SW480 (cell line): ENCODE measurements at places on chromosomes 6 and 20.

GRCh38 chr20:60203451-60203850, 245.2 kb downstream of the CDH26 start:
- peak; percentile 71 for DNase-seq

DNA sequence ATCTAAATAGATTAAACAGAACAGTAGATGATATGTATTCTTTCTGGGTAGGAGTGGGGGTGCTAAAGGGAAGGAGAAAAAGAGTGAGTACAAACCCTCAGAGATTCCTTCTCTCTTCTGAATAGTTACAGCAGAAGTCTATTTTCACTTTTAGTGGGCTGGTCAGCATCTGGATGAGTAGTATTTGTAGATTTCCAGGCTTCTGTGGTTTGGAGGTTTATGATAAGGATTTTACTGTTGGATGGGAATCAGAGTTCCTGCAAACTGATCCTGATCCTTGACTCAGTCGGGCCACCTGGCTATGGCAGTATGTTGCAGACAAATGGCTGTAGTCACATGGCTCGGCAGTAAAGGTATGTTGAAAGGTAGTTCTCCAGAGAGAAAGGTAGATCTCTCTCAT, 84.3 kb upstream of the IFNGR1 start:
- no peak for DNase-seq

- no peak for DNase-seq
Observed at GRCh38 chr20:61354901-61355495, 102.9 kb downstream of the CDH4 start.

- no peak for DNase-seq
Observed at GRCh38 chr6:36559011-36559793, 11.9 kb upstream of the STK38 start.

DNA sequence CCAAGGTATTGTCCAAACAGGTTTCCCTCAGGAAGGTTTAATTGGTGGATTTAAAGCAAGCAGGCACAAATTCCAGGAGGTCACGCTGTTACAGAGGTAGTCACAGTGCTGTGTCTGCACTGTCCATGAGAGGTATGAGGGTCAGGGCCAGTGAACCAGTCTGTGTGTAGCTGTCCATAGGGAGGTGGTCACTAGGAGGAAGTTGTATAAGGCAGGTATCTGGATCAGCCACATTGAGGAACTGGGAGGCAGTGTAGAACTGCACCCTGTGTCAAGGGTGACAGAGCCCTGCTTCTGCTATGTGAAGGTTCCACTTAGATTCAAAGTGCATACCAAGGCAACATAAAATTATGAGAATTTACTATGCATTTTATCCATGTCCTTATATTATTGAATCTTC, 73.3 kb downstream of the MAP3K4 start:
- DNase-seq = no peak
